Renal pelvis (tissue), 12 donors: ENCODE measurements at places on chromosomes 6 and 20.

DNA sequence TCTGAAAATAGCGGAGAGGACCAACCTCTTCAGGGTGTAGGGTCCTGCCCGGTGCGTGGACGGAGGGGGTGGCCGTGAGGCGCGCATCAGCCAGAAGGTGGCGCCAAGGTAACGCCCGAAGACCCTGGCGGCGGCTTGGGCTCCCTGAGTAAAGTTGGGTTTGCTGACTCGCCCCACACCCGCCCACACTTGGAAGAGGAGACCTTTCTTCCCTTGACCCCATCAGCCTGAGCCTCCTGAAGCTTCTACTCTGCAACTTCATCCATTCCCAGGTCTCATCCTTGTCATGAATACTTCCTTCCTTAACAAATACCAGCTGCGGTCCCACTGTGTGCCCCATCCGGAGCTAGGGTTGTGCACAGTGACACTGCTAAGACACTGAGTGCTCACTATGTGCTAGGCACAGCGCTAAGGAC is 14.6 kb downstream of the CD40 start:
- DNase-seq, result peak; percentile 47

GRCh38 chr20:621125-621756 is 11.1 kb upstream of the TCF15 start:
- no peak for DNase-seq

GRCh38 chr6:109767961-109768360 is 76.9 kb downstream of the FIG4 start:
- DNase-seq, result no peak

DNA sequence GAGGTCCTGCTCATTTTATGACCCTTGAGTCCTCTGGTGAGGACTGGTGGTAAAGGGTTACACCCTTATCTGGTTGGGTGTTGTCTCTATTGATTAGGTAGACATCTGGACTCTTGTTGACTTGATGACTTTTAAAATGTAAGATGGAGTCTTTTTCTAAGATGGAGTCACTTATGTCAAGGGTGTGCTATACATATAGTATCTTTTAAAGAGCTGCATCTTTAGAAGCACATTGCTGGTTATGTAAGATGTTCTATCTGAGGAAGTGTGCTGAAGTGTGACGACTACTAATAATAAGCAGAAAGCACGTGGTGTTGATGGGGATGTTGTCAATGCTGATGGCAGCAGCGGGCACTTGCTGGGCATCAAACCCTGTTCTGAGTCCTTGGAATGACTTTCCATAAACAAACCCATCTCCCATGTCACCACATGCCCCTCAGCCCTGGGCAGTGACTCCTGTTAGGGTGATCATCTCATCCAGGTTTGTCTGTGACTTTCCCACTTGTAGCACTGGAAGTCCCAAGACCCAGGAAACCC is 229.6 kb downstream of the EYA2 start:
- no peak for DNase-seq

DNA sequence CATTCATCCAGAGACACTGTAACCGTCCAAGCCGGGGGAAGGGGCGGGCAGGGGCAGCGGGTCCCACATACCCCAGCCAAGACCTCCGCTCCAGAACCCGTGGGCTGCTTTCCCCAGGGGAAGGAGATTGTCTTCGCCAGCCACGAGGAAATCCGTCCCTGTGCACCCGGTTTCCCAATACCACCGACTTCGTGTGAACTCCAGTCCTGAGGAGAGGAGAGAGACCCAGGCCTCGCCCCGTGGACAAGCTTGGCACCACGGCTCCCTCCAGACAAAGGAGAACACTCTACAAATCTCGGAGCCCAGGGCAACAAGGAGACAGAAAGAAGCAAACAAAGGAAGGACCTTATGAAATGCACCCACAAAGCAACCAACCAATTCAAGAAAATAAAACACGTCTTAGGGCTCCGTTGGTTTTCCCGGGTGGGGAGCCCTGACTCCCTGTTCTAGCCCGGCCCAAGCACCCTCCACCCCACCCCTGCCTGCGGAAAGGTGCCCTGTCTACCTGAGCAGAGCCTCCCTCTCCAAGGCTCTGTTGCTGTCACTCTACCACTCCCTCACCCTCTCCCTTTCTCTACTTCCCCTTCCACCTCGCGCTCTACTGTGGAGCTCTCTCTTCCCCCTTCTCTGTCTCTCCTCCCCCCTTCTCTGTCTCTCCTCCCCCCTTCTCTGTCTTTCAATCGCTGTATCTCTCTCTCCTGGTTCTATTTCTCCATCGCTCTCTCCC is 1382.8 kb upstream of the DEFB115 start:
- no peak for DNase-seq

- no peak for DNase-seq
Measured at GRCh38 chr20:1509237-1509636, 18.0 kb upstream of the SIRPB2 start.

- no peak for DNase-seq
Measured at GRCh38 chr20:49543071-49543857, 24.7 kb downstream of the PTGIS start.

GRCh38 chr6:17469006-17469832 is 75.8 kb downstream of the CAP2 start:
- no peak for DNase-seq

- no peak for DNase-seq
Measured at GRCh38 chr6:111602481-111603011, 3.1 kb downstream of the TRAF3IP2 start.

DNA sequence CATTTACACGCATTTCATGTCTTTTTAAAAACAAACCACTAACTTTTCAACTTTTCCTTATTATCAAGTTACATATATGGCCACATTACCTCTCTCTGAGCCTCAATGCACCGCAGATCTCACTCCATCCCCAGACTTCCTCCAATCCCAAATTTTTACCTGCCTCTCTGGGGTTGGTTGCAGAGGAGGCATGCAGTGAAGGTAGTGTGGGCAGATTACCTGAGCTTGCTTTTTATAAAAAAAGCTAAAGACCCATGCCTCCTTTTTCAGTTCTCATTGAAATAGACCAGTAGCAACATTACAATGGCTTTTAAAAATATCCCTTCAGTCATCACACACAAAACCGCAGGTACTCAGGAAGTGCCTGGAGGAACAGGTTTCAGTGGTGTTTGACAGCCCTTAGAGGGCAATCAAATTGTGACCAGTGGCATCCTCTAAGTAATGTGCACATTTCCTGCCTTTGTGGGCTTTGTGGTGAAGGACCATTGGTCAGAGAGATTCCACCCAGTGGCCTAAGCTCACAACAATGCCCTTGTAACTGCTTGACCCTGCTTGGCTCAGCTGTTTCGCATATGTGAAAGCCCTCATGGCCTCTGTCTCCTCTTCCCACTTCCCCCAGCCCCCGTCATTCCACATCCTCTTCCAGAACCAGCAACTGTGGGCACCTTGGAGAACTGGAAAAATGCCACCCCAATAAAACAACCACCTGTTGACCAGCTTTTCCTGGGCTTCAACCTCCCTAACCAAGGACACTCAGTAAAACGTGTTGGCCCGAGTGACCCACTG is 30.2 kb upstream of the IL17A start:
- no peak for DNase-seq

GRCh38 chr6:3211681-3212080 is 15.8 kb downstream of the TUBB2B start:
- DNase-seq, result no peak

GRCh38 chr20:6908673-6909072 is 141.2 kb downstream of the BMP2 start:
- no peak for DNase-seq

- DNase-seq, result no peak
Measured at GRCh38 chr20:48106428-48106827, 321.1 kb upstream of the SULF2 start.

- DNase-seq, result no peak
Measured at GRCh38 chr6:56683882-56684281, 41.2 kb upstream of the DST start.
